Psoas muscle (tissue), 8 donors: ENCODE measurements at places on chromosomes 12 and 14. TPM values are rescaled to one million over a fixed set of nuclear protein-coding genes. Genes with fewer than 3 reads are reported as not detected.

DNA sequence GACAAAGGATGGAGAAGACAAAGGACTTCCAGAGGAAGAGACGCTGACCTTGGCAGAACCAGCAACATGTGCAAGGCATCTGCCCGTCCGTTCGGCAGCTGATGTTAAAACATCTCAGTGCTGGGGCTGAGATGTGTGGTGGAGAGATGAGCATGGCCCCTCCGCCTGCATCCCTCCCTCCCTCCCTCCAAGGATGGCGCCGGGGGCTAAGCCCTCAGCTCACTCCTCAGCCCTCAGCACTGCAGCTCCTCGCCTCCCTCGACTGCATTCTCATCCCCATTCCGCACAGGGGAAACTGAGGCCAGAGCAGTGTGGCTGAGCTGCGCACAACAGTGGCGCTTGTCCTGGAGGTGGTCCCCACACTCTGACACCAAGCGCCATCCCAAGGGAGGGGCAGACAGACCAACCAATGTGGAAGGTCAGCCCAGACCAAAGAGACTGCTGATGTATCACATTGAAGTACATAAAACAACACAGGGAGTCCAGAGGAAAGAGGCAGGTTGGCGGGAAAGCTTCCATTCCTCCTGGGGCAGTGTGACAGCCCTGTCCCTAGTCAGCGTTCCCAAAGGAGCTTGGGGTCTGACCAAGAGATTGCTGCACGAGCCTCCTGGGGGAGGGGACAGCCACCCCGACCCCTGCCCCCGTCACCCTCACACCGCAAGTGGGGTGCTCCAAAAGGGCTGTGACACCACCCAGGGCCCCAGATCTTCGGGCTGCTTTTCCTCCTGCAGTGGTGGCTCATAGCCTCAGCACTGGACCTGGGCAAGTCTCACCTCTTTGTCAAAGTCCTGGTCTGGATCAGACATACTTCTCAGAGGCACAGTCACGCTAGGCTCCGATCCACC, 15.1 kb downstream of the AMN start:
- no peaks in the 10 kb centered on the region for H3K27me3 ChIP-seq
- no peaks in the 10 kb centered on the region for H3K4me1 ChIP-seq
- H3K4me3 ChIP-seq: no peak overlapping the region
- peaks cover 79% of the 10 kb centered on the region for H3K36me3 ChIP-seq
- DNase-seq: peak; percentile 24

- peaks cover 67% of the 10 kb centered on the region for H3K4me1 ChIP-seq
- DNase-seq: peak; percentile 63
- H3K4me3 ChIP-seq: no peak overlapping the region
- H3K27ac ChIP-seq: peak overlapping the region; percentile 83
- no peaks in the 10 kb centered on the region for H3K27me3 ChIP-seq
Observed at GRCh38 chr12:122123051-122123760, 44.6 kb downstream of the MLXIP start.

GRCh38 chr12:117042171-117042842, 56.9 kb downstream of the TESC start:
- no peak overlapping the region for H3K27ac ChIP-seq
- H3K4me3 ChIP-seq: no peak overlapping the region
- H3K4me1 ChIP-seq: no peaks in the 10 kb centered on the region
- no peaks in the 10 kb centered on the region for H3K27me3 ChIP-seq

DNA sequence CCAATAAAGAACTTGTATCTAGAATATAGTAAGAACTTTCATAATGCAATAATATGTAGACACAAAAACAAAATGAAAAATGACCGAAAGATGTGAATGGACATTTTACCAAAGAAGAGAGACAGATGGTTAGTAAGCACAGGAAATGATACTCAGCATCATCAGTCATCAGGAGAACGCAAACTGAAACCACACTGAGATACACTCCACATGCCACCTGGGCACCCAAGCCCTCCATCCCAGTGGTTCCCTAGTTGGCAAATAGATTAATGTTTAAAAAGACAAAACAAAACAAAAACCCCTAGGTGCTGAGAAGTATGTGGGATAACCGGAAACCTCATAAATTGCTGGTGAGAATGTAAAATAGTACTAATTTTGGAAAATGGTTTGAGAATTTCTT, 26.8 kb upstream of the VPS33A start:
- H3K27me3 ChIP-seq: no peaks in the 10 kb centered on the region
- no peak overlapping the region for H3K27ac ChIP-seq
- no peak for DNase-seq
- no peaks in the 10 kb centered on the region for H3K4me1 ChIP-seq
- H3K4me3 ChIP-seq: no peak overlapping the region

GRCh38 chr12:27319409-27319808, 13.2 kb upstream of the BMAL2 start:
- H3K4me1 ChIP-seq: no peaks in the 10 kb centered on the region
- no peak for DNase-seq
- no peaks in the 10 kb centered on the region for H3K27me3 ChIP-seq
- peaks cover 87% of the 10 kb centered on the region for H3K36me3 ChIP-seq
- no peak overlapping the region for H3K27ac ChIP-seq
- no peak overlapping the region for H3K4me3 ChIP-seq

GRCh38 chr14:35408026-35408425, 3.5 kb upstream of the NFKBIA start:
- peaks cover 16% of the 10 kb centered on the region for H3K4me1 ChIP-seq
- H3K4me3 ChIP-seq: no peak overlapping the region
- no peaks in the 10 kb centered on the region for H3K27me3 ChIP-seq

DNA sequence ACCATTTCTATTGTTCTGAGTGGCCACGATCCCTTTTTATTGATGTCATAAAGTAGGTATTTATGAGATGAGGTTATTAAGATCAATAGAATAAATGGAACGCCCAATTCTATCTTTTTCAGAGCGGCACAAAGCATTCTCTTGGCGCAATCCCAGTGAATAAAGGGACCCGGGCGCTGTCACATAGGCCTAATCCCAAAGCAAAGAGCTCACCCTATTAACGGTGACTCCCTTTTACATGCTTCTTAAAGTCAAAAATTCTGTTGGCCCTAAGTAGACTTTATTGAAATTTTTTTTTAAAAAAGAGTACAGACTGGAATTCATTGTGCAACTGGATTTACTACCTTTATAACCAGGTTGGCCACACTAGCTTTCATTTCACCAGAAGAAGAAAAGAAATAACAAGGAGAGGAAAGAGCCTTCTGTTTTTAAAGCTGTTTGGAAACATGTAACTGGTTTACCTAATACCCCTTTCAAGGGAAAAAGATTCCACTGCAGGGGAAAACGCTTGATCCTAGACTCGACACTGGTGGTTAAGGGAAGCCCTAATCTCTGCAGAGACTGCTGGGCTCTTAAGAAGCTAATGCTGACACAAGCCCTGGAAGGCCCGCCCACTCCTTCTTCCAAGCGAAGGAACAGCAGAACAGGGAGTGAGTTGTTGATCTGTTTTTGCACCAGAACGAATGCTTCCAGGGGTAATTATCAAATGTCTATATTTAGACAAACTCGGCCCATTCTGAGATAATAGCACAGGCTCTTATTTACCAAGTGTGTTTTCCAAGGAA, 381.2 kb downstream of the BCL11B start:
- DNase-seq: no peak
- no peaks in the 10 kb centered on the region for H3K4me1 ChIP-seq
- no peaks in the 10 kb centered on the region for H3K36me3 ChIP-seq
- H3K4me3 ChIP-seq: no peak overlapping the region

DNA sequence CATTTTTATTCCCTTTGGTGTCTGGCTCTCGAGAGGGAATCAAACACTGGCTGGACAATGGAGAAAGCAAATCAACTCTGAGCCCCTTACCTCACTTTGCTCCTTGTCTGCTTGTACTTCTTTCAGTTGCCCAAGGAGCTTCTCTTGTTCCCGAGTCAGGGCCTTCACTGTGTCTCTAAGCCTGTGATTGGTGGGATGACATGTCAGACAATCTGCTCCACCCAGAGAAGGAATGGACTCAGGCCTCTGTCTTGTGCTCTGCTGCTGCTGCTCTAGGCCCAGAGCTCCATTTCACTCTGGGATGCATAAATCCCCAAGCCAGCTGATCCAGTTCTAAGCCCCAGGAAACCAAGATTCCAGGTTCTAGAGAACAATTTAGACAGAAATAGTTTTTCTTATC, 7.6 kb downstream of the CALCOCO1 start:
- H3K4me3 ChIP-seq: no peak overlapping the region
- H3K4me1 ChIP-seq: no peaks in the 10 kb centered on the region
- no peak overlapping the region for H3K27ac ChIP-seq
- peaks cover 100% of the 10 kb centered on the region for H3K36me3 ChIP-seq

Gene CLEC2D
- total RNA-seq: 1.9 TPM

Gene TCTN2
- total RNA-seq: 2.4 TPM

Gene HSPB8
- total RNA-seq: 1,236 TPM

Gene PTPN6
- total RNA-seq: 7.6 TPM

Gene PHC1
- total RNA-seq: 24.8 TPM

Gene PRIMA1
- total RNA-seq: 0.77 TPM
